Stimulated activated CD8-positive, alpha-beta memory T cell treated with anti-CD3 and anti-CD28 coated beads, Interleukin-7, amount 100 ng/mL, for 4 hours (primary cell): ENCODE measurements at places on chromosomes 11 and 22.
A peak's percentile ranks its signal among the peaks of the same experiment; 100 is the strongest.

DNA sequence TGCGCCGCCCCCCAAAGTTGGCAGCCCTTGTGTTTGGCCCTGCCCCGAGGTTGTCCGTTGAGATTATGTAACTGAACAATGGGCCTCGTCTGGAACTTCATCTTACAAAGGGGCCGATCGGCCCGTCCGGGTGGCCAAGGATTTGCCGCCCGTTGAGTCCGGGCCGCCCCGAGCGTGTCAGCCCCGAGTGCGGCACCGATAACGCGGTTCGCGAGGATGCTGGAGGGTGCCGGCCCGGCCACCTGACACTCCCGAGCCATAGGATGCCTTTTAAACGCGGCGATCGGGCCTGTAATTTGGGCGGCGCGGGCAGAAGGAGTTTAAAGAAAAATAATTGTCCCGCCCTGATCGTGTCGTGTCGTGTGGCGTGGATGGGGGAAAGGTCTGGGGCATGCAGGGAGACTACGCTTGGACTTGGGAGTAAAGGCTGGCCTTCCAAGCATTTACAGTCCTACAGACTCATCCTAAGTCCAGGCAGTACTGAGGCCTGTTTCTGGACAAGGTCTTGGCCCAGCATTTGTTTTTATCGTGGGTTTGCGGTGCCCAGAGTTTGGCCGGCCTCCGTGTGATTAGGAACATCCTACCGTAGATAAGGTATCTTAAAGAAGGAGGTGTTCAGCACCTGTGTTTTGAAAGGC is 1.3 kb downstream of the WEE1 start:
- DNase-seq, result peak; percentile 9

DNA sequence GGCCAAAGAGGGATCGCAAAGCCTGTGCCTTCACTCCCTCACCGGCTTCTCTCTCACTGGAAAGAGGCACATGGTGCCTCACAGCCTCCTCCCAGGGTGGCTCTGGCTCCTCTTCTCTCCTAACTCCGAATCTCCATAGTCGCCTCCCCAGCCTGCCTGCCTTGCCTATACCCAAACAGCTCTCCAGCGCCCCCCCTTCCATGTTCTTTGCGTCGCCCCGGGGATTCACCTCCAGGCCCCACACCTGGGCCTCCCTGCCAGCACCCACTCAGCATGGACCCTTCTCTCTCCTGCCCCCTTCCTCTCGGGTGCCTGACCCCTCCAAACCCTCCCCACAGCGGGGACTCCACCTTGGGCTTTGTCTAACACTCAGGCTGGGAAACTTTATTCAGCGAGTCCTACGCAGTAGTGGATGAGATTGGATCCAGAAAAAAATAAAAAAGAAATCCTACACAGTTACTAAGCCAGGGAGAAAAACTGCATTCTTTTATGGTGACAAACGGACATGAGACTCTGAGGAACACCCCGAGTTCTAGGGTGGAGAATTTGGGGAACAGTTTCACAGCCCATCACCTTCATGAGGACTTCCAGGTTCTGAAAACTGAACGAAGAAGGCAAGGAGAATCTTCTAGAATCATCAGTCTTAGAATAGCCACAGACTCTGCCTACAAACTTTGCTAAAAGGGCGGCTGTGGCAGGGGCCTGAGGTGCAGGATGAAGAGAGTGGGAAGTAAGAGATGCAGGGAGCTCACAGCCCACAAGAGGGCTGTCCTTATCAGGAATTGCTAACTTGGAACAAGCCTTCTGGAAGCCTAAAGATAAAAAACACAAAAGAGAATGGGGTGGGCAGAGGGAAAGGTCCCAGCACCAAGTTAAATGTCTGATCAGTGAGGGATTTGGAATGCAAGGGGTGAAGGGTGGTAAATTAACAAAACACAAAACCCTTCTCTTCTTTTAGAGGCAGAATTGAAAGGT is 5.3 kb downstream of the PPM1F start:
- DNase-seq, result no peak

DNA sequence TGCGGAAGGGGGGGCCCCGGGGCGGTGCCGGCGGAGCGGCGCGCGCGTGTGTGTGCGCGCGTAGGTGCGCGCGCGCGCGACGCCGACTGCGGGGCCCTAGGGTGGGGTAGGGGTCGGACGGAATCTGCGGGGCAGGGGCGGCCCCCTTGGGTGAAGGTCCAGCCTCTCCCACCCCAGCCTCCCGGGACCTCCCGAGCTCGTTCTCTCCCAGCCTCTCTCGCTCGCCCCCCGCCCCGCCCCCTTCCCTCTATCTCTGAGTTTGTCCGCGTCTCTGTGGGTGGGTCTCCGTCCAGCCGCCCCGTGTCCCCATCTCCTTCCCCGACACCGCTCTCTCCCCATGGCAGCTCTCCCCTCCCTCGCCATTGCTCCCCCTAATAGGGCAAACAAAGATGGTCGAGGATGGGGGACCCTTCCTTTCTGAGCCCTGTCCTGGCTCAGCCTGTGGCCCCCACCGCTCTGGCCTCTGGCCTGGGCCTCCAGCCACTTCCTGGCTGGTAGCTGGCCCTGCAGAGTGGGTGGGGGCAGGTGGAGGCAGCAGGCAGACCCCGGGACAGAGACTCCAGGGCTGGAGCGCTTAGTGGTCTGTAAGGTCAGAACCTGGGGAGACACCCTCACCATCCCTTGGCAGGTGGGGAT is 33.0 kb upstream of the PRR5 start:
- no peak for DNase-seq

- no peak for DNase-seq
Measured at GRCh38 chr11:8251616-8252295, 11.9 kb downstream of the LMO1 start.
